ENCODE measurements at places on chromosomes 12 and 14. TPM values are rescaled to one million over a fixed set of nuclear protein-coding genes. Genes with fewer than 3 reads are reported as not detected.

The CACNA2D4 gene
- total RNA-seq = not detected

The HHIPL1 gene
- total RNA-seq = under 0.01 TPM

The CLEC4E gene
- 2.6 TPM for total RNA-seq

The WIF1 gene
- 0.66 TPM for total RNA-seq

DNA sequence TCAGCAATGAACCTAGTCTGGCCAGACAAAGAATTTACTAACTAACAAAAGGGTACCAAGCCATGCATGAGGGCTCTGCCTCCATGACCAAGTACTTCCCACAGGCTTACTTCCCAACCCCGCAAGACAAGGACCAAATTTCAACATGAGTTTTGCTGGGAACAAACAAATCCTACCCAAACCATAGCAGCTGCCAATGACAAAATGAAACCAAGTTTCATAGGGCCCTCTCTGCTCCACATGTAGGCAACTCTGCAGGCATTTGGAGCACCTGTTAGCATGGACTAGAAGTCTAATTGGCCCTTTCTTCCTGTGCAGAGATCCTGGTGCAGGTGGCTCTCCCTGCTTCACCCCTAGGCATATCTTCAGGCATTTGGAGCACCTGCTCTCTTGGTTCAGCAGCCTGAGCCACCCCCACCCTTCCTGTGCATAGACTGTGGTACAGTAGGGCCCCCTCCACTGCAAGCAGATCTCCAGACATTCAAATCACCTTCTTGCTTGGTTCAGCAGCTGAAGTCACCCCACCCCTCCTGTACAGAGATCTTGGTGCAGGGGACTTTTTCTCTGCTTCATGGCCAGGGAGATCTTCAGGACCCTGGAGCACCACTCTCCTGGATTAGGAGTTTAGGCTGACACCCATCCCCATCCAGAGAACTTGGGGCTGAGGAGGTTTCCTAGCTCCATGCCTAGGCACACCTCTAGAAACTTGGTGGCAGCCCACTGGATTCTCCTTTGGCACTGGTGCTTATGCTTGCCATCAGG lies 308.7 kb downstream of the RPAP3 start:
- no peak for DNase-seq

DNA sequence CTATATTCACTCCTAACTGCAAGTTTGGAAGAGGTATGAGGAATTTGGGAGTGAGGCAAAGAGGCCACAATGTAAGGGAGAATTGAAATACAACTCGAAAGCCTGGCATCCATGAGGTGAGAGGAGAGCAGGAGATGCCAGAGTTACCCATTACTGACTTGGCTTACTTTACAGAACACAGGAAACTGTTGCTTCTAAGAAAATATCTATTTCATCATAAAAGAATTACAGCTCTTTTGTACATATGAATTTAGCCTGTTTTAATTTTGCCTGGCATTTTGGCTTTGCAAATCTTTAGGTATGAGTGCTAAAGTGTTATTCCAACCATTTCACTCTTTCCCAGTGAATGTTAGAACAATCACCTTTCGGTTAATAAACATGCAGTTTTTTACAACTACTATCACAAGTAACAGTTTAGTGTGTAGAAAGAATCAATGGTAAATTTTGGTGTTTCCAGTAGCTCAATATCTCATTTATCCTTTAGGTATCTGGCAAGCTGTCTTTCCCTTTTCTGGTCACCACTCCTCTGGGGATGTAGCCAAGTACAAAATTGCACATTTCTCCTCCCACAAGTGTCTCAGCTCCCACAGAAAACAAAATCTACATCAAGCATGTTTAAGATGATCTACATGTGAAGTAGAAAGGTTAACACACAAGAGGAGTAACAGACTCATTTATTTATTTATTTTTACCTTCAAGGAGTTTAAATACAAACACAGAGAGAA lies 196.6 kb upstream of the DCN start:
- DNase-seq = no peak

DNA sequence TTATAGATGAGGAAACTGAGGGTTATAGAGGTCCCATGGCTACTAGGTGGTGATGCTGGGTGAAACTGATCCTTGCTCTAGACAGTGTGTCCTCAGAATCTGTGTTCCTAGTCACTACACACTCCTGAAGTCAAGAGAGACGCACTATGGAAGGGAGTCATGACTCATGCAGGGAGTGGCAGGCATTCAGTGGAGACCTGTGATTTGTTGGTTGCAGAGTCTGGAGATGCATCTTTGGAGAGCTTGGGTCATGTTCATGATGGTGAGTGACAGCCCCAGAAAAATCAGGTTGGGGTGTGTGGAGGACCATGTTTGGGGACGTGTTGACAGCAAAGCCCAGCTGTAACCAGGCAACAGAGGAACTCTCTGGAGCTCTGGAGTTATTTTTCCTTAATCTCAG lies 38.0 kb upstream of the FBXO21 start:
- DNase-seq = no peak

DNA sequence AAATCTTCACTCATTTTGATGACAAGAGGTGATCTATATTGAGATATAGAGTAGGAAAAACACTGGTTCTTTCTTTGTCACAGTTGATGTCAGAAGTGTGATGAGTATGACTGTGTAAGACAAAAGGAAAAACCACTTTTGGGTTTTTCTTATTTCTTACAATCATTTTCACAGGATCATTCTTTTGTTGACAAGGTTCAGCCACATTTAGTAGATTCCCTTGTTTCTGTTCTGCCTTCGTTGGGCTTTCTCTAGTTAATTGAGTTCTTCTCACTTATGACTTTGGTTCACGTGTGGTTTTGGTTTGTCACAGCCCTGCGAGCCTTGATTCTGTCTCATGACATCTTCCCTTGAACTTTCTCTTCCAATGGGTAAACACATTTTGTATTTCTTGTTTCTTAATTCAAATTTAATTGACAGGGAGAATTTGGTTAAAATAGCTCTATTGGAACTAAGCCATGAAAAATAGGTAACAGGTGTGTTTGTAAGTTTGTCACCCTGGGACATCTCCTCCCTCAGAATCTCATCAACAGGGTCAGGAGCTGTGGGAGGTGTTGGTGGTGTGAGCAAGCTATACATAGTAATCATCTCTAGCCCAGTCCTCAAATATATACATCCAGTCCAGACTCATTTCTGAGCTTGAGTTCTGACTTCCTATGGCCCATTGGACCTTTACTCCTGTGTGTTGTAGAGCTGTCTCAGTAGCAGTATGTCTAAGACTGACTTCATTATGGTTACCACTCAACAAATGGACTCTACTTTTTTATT lies 255.3 kb downstream of the BMP4 start:
- no peak for DNase-seq

DNA sequence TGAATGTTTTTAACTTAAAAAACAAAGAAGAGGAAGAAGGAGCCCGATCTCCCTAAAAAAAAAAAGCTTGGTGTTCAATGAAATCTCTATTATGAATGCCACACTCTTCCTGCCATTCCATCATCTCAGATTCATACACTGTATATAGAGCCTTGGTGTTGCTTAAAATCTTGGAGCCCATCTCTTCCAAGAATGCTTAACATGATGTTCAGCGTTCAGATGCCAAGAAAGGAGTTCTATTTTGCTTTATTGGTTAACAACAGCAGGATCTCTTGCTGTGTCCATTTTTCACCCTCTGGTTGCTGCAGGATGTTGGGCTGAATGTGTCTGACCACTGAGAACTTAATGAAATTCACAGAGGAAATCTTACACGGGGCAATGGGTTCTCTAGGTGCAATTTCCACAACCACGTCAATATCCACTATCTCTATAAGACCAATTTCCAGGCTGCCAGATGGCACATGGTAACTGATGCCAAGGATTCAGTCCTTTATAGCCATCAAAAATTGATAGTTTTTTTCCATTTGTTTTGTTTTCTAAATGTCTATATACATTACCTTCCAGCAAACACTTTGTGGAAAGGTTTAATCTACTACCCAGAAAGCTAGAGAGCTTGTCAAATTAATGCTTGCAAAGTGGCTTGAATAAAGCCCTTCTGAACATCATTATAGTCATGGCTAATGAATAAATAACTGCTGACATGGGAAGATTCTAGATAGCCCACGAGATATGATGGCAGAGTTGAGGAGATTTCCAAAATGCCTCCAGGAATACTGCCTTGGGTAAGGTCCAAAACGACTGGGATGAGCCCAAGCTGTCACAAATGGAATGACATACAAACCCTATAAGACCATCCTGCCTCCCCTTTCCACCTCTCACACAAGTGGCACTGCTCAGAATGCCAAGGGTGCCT lies 26.5 kb downstream of the RERG start:
- DNase-seq = no peak

- DNase-seq = no peak
Observed at GRCh38 chr12:48183876-48184548, 568 bp downstream of the CCDC184 start.

DNA sequence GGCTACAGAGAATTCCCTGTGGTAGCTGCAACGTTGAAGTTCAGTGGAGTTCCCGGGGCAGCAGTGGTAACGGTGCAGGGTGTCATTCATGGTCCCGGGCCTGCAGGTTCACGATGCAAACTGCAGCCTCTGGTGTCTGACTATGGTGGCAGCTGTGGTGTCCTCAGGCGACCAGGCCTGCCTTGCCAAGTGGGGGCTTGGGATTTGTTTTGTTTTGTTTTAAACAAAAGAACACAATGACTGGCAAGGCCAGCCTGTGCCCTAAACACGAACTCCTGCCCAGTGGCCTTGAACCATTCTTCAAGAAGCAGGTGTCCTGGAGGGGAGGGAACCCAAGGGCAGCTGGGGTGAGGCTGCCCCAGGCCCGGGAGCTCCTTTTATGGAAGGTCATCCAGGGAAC lies 48.5 kb downstream of the LRRC74A start:
- no peak for DNase-seq

Measured in body of pancreas (tissue), 4 donors.